Kidney epithelial cell (primary cell): ENCODE measurements at places on chromosomes 6 and 20. TPM values are rescaled to one million over a fixed set of nuclear protein-coding genes. Genes with fewer than 3 reads are reported as not detected.

GRCh38 chr6:129239825-129240491 is 357.0 kb downstream of the LAMA2 start:
- DNase-seq, result no peak

The SMLR1 gene
- total RNA-seq, result not detected in 2 replicates

DNA sequence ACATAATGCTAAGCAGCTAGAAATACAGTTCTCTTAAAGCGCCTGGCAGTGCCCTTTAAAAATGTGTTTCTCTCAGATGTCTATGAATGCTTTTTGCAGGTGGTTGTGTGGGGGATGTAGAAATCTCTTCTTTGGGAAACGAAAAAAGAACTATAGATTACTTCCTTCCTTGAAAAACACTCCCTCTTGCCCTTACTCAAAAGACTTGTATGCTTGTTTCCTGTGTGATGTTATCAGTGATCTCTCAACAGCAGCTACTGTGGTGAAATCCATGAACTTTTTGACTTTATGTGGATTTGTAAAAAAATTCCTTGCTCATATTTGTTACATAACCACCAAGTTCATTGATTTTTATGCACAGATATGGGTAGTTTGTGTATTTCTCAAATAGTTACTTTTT is 916.5 kb downstream of the QKI start:
- DNase-seq, result no peak

The SLC35D3 gene
- total RNA-seq, result not detected in 2 replicates

The CLPSL2 gene
- total RNA-seq, result not detected in 2 replicates

GRCh38 chr20:18545566-18545965 is 21.7 kb upstream of the SMIM26 start:
- DNase-seq, result no peak

DNA sequence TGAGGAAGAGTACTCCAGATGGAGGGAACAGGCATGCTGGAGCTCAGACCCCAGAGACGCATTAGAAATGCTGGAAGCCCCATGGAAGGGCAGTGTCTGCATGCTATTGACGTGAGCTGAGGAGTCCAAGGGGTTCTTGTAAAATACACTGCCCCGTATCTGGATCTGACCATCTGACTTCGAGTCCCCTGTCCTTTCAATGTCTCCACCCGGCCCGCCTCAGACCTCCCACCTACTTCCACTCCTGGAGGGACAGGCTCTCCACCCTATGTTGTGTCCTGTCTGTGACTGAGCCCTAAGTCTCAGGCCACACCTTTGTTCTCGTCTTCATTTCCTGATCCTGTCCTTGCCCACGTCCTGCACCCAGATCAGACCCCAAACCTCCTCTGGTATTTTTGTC is 496.3 kb downstream of the CDH26 start:
- no peak for DNase-seq
